CD4-positive, alpha-beta T cell treated with Interleukin-6 at 100 ng/mL for 8 hours (primary cell): ENCODE measurements at places on chromosomes 13 and 19.

DNA sequence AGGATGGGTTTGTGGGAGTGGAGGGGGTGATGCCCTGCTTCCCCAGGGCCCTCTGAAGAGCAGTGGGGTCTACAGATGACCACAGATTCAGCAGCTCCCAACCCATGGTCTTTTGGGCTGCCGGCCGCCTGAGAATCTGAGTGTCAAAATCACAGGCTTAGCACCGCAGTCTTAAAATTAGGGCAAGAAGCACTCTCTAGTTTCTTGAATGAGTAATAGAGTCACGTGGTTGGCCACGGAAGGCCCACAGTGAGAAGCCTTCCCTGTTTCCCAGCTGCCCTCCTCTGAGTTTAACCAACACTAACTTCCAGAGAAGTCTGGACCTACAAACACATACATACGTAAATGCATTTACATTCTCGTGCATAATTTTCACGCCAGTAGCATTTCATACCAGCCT is 5.2 kb downstream of the PRMT1 start:
- DNase-seq, result no peak

DNA sequence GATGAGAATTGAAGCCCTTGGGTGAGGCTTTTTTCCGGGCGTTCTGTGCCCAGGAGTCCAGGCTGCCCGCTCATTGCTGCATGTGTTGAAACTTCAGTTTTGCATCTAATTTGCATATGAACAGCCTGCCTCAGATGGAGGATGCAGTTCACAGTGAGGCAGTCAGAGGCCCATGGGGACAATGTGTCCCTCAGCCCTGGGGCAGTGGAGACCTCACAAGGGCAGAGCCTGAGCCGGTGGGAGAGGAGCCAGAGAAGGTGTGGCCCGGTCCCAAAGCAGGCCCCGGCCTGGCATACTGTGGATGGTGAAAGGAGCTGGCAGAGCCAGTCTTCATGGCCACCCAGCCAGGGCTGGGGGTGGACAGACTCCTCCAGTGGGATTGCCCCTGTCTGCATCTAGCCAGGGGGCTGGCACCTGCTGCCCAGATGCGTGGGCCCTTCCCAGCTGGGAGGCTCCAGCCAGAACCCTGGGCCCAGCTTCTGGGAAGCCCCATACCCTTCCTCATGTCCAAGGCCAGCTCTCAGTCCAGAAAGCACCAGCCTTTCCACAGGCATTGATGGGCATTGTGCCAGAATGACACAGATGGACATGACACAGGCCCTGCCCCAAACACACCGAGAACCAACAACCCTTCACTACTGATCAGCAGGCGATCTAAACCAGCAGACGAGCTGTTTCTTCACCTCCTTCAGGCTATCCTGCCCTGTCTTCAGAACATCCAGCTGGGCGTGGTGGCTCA is 32.9 kb upstream of the KCTD15 start:
- DNase-seq, result no peak

- DNase-seq, result no peak
Measured at GRCh38 chr13:51237386-51237785, 15.2 kb downstream of the FAM124A start.

- DNase-seq, result no peak
Measured at GRCh38 chr13:59299584-59299983, 864.1 kb downstream of the DIAPH3 start.

DNA sequence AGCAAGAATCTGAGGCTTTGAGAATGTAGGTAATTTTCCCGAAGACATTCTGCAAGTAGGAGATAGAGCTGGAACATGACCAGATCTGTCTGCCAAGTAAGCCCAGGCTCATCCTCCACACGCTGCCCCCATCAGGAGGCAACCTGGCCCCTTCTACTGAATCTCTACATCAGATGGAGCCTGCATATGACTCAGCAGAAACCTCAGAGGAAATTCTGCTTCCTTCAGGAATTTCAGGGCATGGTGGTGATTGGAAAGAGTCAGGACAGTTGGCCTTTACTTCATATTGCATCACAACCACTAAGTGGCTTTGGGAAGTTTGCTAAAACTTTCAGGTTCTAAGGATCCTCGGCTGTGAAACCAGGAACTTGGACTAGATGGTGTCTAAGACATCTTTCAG is 85.2 kb downstream of the LRRC63 start:
- no peak for DNase-seq

- DNase-seq, result no peak
Measured at GRCh38 chr13:35630551-35631275, 154.2 kb upstream of the MAB21L1 start.

- no peak for DNase-seq
Measured at GRCh38 chr13:31394506-31394905, 194.7 kb downstream of the B3GLCT start.

DNA sequence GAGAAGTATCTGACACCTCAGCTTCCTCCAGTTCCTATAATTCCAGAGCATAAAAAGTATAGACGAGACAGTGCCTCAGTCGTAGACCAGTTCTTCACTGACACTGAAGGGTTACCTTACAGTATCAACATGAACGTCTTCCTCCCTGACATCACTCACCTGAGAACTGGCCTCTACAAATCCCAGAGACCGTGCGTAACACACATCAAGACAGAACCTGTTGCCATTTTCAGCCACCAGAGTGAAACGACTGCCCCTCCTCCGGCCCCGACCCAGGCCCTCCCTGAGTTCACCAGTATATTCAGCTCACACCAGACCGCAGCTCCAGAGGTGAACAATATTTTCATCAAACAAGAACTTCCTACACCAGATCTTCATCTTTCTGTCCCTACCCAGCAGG is 3.1 kb downstream of the KLF5 start:
- no peak for DNase-seq
